ENCODE measurements at places on chromosomes 13 and 19. TPM values are rescaled to one million over a fixed set of nuclear protein-coding genes. Genes with fewer than 3 reads are reported as not detected.

DNA sequence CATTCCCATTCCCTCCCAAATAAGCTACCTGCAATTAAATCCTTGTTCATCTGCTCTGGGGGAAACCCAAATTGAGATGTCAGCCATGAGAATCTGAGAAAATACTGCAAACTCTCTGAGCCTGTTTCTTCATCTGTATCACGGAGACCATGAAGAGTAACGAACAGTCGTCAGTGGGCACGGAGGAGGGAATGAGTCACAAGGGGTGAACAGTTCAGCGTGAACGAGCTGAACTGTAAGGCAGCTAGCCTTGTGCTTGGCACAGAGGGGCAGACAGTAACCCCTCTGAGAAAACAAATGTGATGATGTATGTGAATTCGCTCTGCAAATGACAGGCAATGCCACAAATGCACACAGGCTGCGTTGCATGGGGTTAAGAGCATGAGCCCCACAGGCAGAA is 288.7 kb downstream of the FOXO1 start:
- DNase-seq = no peak

DNA sequence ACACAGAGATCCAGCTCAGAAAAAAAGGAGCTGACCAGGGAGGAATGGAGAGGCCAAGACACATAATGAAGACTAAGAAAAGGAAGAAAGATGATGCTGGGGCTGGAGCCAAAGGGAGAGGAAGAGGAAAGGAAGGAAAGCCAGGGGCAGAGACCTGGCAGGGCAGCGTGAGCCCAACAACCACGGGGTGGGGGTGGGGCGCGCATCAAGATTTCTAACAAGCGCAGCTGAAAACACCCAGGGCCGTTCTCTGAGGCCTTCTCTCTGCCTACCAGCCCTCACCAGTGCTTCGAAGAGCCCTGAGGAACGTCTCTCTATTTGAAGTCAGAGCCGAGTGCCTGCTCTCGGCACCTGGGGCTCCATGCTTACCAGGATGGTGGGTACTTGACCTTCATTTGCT is 23.6 kb upstream of the POU2F2 start:
- no peak for DNase-seq

Gene UHRF1
- total RNA-seq = 149 TPM

DNA sequence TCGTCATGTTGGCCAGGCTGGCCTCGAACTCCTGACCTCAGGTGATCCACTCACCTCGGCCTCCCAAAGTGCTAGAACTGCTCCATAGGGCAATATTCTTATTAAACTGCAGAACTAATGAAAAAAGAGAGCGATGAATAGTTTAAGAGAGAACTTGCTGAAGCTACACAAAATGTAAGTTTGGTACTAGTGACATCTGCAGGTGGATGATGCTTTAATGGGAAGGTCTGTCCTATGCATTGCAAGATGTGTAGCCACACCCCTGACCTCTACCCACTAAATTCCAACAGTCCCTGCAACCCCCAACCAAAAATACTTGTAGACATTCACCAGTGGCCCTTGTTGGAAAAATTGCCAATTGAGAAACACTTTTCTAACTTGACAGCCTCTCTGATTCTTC is 117.8 kb downstream of the NALCN start:
- no peak for DNase-seq

GRCh38 chr13:98239162-98240076 is 62.4 kb upstream of the RNF113B start:
- no peak for DNase-seq

- DNase-seq = no peak
Observed at GRCh38 chr13:30851697-30852096, 54.4 kb upstream of the MEDAG start.

DNA sequence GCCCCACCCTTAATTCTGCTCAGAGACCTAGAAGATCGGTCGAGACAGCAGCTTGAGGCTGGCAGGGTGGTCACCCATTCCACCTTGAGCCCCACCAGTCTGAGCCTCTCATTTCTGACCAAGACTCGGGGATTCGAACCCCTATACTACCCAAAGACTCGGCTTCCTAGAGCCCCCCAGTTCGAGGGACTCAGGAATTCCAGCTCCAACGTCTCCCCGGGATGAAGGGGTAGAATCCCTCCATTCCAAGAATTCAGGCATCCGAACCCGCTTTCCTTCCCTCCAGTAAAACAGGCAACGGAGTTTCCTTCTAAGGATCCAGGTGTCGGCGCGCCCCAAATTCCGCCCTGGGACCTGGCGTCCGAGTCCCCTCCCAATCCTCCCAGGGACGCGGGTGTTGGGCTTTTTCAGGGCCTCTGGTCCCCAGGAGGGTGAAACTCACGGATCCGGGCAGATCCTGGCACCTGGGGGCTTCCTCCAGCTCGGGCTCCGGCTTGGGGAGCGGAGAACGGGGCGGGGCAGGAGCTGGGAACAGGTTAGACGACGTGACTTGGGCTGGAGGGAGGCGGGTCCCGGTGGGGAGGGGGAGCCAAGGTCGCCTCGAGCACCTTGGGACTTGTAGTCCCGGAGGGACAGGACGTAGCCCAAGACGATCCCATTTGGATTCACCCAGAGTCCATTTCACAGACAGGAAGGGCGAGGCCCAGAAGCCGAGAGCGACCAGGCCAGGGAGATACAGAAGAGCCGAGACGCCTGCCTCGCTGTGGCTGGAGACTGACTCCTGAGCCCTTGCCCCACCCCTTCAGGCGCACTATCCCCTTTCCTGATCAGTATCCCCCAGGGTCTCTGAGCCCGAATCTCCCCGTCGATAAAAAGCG is at the start of gene PPP1R13L:
TSS of gene PPP1R13L (minus strand) at position 513 of the 878 bp plus-strand sequence. CDS start 6,751 bp downstream, outside the sequence.
- peak; percentile 76 for DNase-seq

Gene GJB6
- 4.8 TPM for total RNA-seq

DNA sequence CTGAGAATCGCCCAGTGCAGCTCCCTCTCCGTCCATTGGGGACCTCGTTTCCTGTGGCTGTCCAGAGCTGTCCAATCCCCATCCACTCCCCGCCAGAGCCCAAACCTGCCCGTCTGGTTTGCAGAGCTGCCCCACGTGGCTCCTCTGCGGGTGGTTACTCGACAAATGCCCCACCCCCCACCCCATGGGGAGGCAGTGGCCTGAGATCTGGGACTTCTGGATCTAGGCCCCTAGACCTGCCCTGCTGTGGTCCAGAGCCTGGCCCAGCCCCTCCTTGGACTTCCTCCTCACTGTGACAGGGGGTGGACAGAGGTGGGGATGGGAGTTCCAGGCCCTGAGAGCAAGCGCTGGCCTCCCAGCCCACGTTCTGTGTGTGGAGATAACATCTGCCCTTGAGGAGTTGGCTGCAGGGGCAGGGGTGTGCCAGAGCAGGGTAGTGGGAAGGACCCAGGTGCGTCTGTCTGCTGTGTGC is 29.1 kb downstream of the PAK4 start:
- DNase-seq = no peak

Gene ZNF85
- 15.4 TPM for total RNA-seq

Gene KLK15
- total RNA-seq = not detected

Gene PNMA8A
- total RNA-seq = 0.63 TPM

Gene CGB1
- not detected for total RNA-seq

DNA sequence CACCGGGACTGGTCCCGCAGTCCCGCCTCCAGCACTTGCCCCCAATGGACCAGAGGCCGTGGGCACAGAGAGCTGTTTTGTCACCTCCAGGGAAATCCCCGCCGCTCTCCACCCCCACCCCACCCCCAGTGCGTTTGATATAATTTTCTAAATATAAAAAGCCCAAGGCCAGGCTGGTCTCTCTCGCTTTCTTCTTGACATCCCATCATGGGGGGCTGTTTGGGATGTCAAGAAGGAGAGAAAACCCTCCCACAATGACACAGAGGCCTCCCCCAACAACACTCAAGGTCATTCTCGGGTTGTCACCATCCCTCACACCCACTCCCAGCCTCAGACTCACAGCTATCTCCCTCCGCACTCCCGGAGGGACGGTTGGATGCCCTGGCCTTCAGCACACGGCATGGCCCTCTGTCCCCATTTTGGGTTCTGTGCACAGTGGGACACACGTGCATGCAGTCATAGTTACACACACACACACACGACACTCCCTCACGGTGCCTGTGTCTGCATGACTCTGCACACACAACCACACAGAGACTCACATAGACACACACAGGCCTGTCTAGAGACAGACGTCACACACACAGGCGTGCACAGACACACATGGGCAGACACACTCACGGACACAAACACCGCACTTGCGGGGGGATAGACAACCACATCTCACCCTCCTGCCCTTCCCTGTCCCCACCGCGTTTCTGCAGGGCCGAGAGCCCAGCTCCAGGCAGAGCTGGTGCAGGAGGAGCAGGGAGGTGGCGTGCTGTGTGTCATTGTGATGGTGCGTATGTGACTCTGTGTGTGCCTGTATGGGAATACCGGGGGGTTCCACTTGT is 4.8 kb upstream of the NFIC start:
- no peak for DNase-seq

DNA sequence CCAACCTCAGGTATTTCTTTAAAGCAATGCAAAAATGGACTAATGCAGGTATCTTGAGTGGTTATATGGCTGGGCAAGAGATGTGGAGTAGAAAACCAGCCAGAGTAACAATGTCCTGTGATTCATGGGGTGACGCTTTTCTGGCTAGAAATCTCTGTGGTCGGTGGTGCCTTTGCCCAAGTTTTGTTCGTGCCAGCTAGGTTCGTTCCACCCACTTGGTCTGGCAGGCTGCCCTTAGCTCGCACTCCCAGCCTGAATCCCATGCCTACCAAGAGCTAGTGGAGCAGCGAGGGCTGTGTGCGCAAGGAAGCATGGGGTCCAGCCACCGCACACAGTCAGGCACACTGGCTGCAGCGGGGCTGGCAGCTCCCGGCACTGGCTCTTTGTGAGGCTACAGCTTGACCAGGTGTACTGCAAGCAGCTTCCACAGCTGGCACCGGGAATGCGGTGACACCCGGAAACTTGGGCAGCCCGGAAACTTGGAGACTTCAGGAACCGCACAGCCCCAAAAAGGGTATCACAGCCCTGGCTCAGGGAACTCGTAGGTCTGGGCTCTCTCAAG is 349.6 kb upstream of the PCDH20 start:
- no peak for DNase-seq

- DNase-seq = no peak
Observed at GRCh38 chr19:4585556-4585955, 26.1 kb upstream of the SEMA6B start.

DNA sequence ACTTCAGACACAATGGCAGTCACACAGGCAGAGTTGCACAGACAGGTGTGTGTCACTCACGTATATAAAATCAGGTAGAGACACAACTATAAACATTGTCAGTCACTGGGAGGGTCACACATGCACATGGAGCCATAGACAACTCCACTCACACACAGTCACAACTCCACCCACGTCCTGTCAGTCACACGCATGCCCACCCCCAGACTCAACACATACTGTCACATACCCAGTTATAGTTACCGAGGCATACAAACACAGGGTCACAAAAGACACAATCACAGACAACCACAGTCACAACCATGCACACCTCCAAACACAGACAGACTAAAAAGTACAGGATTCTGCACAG is 1.5 kb downstream of the NUMBL start:
- DNase-seq = no peak

Gene C1QTNF9B
- not detected for total RNA-seq

DNA sequence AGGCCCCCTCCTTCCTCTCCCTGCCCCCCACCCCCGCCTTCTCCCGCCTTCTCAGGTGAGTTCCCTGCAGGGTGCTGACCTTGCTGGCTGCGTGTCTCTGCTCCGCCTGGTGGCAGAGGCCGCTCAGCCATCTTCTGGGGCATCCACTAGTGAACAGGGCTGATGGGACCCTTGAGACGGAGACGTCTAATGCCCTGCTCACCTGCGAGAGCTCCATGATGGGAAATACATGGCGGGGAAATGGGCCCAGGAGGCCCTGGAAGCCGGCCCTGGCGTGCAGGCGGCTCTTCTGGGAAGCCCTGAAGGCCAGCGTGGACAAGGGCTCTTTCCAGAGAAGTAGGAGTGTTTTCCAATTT is 15.2 kb upstream of the F7 start:
- no peak for DNase-seq

- no peak for DNase-seq
Observed at GRCh38 chr19:7729211-7729610, 2.7 kb downstream of the CLEC4G start.

GRCh38 chr19:6739883-6740588 is 556 bp downstream of the TRIP10 start:
- DNase-seq = peak; percentile 51

DNA sequence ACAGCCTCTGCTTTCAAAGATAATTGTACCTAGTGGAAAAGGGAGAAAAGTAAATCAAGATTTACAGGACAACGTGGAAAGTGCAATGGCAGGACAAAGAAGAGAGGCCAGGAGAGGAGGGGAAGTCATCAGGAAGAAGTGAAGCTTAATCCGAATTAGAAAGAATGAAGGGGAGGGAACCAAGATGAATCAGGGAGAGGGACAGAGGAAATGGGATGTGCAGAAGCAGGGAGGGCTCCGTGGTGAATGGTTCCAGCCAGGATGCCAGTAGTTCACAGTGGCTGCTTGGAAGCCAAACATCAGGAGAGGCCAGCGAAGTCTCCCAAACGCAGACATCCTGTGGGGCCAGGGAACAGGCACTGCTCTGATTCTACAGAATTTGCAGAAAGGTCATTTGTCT is 144.4 kb downstream of the LIG4 start:
- no peak for DNase-seq

Gene KL
- not detected for total RNA-seq

DNA sequence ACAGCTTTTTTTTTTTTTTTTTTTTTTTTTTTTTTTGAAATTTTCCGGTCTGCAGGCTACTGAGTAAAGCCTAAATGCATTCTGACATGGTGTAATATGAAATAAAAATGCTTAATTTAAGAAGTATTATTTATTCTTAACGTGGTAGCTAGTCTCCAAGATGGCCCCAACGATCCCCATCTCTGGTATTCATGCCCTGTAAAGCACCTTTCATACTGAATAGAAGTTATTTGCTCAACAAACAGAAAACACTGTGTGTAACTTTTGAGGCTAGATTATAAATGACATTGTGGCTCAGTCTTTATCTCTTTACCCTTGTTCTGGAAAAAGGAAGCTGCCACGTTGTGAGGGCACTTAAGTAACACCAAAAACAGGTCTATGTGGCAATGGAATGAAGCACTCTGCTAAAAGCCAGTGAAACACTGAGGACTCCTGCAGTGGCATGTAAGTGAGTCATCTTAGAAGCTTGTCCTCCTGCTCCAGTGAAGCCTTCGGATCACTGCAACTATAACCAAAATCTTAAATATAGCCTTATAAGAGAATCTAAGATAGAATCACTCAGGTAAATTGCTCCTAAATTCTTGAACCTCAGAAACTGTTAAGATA is 128.7 kb downstream of the UGGT2 start:
- no peak for DNase-seq

Gene ZNF573
- 7.1 TPM for total RNA-seq

DNA sequence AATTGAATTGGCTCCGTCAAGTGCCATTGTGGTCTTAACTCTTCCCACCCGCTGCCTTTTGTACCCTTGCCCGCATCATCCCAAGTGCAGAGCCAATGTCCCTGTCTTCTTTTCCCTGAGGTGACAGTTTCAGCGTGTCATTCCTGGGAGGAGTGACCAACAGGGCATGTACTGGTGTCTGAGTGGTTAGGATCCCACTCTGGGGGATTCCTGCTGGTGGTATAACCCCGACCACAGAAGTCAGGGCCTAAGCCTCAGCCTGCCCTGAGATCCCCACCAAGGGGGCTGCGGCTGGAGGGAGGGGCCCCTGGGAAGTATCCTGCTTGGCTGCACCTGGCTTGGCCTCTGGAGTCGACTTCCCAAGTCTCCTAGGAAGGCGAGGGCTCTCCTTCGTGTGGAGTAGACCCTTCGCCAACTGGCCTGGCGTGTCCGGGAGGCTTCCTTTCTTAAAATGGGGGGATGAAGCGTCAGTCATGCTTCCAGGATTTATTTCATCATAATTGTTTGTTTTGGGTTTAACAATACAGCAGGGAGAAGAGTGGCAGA is 40.6 kb downstream of the NFIX start:
- DNase-seq = no peak

GRCh38 chr19:39351537-39352064 is 9.4 kb downstream of the SAMD4B start:
- DNase-seq = peak; percentile 76
